ENCODE measurements at places on chromosomes 7 and 10. TPM values are rescaled to one million over a fixed set of nuclear protein-coding genes. Genes with fewer than 3 reads are reported as not detected.

The EN2 gene
- not detected for total RNA-seq

GRCh38 chr10:44950326-44951225, 9.0 kb upstream of the RASSF4 start:
- DNase-seq = no peak

- no peak for DNase-seq
These were observed 283.1 kb upstream of the NRP1 start for GRCh38 chr10:33617381-33618080.

DNA sequence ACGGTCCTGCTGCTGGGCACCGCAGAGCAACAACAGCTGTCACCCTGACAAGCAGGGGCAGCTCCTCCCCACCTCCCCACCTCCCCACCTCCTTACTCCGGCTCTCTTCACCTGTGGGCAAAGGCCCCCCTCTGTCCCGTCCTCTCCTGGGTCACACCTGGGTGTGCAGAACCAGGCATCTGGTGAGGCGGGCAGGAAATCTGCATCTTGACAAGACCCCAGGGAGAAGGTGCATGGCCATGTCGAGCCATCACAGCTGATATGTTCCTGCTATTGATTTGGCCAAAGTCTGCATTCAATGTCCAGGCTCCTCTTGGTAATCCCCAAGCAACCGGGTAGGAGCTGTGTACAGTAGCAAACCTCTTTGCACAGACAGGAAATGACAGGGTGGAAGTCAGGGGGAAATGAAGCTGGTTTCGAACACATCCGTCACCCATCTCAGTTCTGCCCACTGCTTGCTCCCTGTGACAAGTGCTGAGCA, 554.2 kb downstream of the DNAJB6 start:
- DNase-seq = no peak

The GOT1 gene
- total RNA-seq = 29.6 TPM

The UNCX gene
- not detected for total RNA-seq

GRCh38 chr10:127991543-127992255, 84.8 kb downstream of the PTPRE start:
- DNase-seq = no peak

DNA sequence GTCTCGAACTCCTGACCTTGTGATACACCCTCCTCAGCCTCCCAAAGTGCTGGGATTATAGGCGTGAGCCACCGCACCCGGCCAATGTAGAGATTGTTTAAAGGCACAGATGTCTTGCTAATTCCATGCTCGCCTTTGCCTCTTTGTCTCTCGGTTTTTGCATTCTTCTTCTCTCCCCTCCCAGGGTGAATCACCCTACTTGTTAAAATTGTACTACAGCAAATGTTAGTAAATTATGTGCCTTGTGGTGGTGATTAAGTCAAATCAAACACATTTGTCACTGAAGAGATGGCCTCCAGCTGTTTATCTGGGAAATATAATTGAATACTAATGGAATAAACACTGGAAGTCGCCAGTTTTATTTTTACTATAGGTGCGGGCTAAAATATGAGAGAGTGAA, 384.4 kb upstream of the AUTS2 start:
- no peak for DNase-seq

DNA sequence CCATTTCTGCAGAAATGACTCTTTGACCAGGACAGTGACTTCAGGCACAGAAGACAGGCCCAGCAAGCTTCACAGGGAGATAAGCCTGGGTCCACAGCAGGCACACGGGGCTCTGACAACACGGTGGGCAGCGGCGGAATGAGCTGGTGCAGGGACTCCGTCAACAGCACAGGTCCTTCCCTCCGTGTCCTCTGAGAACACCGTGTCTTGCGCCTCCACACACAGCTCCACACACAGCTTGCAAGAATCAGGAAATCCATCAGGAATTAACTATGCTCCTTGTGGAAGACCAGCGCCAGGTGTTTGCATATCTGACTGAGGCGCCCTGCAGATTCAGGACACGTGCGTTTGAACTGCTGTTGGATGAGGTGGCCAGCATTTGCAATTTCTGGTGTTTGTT, 39.6 kb downstream of the TCERG1L start:
- no peak for DNase-seq

The CALHM3 gene
- total RNA-seq = not detected

DNA sequence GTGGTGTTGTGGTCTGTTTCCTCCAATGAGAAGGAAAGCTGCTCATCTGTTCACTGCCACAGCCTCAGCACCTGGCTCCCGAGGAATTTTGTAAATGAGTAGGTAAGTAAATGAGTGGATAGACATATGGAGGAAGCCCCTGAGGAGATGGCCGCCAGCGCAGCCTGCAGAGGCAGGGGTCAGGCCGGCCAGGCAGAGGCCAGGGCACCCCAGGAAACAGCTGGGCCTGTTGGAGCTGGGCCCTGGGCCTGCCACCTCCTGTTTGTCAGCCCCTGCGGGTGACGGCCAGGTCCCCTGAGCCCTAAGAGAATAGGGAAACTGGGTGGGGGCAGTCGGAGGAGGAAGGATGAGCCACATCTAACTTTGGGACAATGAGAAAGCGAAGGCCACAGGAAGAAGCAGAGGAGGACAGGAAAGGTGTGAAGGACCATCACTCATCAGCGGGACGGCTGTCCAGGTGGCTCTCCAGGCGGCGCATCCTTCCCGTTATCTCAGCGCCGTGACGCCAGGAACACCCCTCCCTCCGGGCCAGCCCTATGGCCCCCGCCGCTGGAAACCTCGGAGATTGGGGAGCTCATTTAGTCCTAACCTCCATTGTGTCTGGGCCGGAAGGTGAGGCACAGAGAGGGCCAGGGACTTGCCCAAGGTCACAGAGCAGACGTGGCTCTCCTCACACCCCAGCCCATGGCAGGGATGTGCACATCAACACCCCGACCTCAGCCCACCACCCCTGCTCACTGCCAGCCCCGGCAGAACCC, 142.3 kb upstream of the UNC5B start:
- DNase-seq = no peak

DNA sequence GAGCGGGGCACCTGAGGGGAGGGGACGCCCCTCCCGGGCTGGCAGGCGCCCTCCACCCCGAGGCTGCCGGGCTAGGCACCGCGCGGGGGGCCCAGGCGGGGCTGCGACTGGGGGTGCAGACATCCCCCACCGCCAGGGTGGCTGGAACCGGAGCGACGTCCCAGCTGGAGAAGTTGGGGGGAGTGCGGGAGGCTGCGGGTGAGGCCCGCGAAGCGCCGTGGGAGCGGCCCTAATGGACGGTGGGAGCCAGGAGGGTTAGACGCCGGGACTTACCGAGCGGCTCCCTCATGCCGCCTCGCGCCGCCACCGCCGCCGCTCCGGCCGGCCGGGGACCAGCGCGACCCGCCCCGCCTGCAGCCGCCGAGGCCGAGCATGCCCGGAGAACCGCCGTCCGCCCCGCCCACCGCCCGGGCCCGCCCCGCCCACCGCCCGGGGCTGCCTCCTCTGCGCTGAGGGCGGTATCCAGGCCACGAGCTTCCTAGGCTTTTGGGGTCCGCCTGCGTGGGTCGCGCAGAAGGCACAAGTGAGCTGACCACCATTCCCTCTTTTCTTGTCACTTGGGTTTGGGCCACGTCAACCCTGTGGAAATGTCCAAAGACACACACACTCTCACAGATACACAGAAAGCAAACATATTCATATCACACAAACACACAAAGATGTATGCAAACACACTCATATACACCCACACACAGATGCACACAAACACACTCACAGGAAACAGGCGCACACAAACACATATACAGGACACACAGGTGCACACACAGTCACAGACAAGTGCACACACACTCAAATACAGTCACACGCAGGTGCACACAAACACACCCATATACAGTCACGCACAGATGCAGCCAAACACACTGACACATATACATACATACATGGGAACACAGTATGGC, at the start of gene JCAD:
Gene JCAD (minus strand): TSS at position 378 of the 899 bp plus-strand sequence. CDS start 11,774 bp downstream, outside the sequence.
- no peak for DNase-seq

- no peak for DNase-seq
These were observed 51.8 kb upstream of the SPOCK2 start for GRCh38 chr10:72140174-72140573.

The TLX1 gene
- total RNA-seq = 0.60 TPM
